ENCODE measurements at places on chromosomes 2 and 18. TPM values are rescaled to one million over a fixed set of nuclear protein-coding genes. Genes with fewer than 3 reads are reported as not detected.

Gene C2orf80
- not detected for total RNA-seq

Gene ZNF142
- 16.9 TPM for total RNA-seq

Gene TLX2
- not detected for total RNA-seq

Gene PXDN
- 509 TPM for total RNA-seq

Gene ALPG
- not detected for total RNA-seq

Measured in epithelial cell of alveolus of lung (primary cell).